ENCODE measurements at places on chromosomes 13 and 19. TPM values are rescaled to one million over a fixed set of nuclear protein-coding genes. Genes with fewer than 3 reads are reported as not detected.

DNA sequence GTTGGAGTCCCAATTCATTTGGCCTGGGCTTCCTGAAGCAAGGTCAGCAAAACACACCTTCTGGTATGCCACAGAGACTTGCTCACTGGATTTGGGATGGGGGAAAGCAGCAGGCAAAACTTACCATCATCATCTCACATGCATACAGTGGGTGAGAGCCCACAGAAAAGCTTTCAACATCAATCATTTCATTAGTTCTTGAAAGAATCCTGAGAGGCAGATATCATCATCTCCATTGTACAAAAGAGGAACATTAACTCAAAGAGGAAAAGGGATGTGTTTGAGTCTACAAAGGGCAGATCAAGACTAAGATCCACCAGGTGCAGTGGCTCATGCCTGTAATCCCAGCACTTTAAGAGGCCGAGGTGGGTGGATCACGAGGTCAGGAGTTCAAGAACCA, 6.4 kb downstream of the WDR87 start:
- no peak for DNase-seq

- no peak for DNase-seq
Observed at GRCh38 chr13:69291292-69291906, 816.2 kb upstream of the ATXN8OS start.

DNA sequence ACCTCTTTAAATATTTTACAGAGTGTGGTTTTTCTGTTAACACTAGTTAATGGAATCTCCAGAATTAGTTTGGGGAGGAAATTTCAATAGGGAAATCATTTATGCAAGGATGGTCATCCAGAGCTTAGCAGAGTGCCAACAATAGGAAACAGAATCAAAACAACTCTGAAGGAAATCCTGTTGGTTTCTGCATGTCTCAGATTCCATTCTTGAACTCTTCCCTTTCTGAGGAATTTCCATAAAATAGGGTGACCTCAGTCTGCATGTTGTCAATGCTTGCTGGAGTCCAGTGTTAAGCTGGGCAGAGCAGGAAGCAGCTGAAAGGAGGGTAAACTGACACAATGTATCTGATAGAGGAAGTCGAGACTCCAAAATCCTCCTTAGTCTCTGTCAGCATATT, 16.9 kb downstream of the CBY2 start:
- DNase-seq: no peak

GRCh38 chr13:100240109-100240779, 151.4 kb downstream of the PCCA start:
- DNase-seq: no peak

DNA sequence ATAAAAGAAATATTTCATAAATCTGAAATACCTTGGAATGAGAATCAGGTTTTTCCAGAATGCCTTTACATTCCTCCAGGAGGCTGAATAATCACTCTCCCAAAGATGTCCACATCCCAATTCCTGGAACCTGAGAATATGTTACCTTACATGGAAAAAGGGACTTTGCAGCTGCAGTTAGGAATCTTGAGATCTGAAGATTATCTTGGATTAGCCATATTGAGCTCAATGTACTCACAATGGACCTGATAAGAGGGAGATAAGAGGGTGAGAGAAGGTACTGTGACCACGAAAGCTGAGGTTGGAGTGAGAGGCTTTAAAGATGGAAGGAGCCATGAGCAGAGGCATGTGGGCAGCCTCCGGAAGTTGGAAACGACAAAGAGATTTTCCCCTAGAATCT, 36.8 kb upstream of the MBNL2 start:
- no peak for DNase-seq

- DNase-seq: no peak
Observed at GRCh38 chr13:113040597-113041292, 64.8 kb upstream of the F7 start.

GRCh38 chr19:33482476-33482875, 39.1 kb downstream of the PEPD start:
- no peak for DNase-seq

DNA sequence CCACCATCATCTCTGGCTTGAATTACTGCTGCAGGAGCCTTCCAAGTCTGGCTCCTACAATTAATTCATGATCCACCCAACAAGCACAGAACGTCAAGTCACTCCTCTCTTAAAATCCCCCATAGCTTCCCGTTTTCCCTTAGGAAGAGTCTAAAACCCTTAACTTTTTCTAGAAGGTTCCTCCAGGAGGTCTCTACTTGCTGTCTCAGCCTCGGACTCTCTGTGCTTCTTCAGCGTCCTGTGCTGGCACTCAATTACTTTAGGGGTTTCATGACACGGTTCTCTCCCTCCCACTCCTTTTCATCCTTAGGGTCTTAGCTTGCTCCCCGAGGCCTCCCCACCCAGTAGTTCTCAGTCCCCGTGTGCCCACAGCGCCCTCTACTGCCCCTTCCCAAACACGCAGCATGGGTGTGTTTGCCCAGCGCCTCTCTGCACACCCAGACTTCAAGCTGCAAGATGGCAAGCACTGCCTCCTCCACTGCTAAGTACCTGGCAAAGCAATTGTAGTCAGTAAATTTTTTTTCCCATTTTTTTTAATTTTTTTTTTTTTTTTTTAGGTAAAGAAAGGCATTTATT, 25.8 kb upstream of the MAP3K10 start:
- no peak for DNase-seq

DNA sequence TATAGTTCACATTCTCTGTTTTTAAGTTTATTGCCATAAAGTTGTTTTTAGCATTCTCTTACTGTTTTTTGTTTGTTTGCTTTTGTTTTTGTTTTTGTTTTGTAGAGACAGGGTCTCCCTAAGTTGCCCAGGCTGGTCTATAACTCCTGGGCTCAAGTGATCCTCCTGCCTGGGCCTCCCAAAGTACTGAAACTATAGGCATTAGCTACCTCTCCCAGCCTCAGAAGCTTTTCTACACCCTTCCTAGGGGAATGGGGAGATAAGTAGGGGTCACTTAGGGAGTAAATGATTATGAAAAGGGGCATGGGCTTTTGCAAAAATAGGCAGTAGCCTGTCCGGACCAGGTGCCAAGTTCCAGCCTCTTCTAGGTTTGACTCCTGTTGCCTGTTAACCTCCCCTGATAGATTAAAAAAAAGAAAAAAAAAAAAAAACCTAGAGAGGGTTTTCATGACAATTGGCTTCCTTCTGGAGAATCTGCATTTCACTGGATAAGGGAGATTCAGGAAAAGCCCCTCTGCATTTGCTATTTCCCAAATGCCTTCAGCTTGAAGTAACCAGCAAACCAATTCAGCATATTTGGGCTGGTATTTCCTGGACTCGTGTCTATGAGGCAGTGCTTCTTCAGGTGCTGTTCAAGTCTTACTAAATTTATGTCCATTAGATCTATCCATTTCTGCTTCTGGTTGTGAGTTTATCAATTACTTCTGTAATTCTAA, 216.8 kb downstream of the TM9SF2 start:
- DNase-seq: no peak

- no peak for DNase-seq
Observed at GRCh38 chr13:44667943-44668342, 91.8 kb upstream of the TSC22D1 start.

DNA sequence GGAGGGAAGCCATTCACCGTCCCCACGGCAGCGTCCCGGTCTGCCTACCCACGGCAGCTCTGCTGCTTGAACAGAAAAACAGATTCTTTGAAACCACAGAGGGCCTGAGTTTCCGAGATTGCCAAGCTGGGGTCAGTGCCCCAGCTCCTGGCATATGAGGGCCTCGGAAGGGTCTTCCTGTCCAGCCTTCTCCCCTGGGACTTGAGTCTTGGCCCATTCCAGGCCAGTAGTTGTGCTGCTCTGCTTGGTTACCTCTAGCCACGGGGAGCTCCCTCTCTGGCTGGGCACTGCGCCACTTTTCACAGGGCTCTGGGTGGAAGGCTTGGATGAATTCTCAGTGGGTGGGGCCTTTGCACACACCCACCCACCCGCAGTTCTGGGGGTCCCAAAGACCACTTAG, 8.6 kb upstream of the SPIB start:
- no peak for DNase-seq

The B3GNT3 gene
- total RNA-seq: 8.8 TPM

The ACP7 gene
- total RNA-seq: 4.4 TPM

The OVOL3 gene
- total RNA-seq: not detected

The LCP1 gene
- 149 TPM for total RNA-seq

The CDX2 gene
- not detected for total RNA-seq

The CFD gene
- 0.45 TPM for total RNA-seq

The ZNF112 gene
- total RNA-seq: 6.5 TPM

The FAAP24 gene
- total RNA-seq: 6.4 TPM

Measured in mammary epithelial cell (primary cell).